ENCODE measurements at places on chromosomes 6 and 20.

DNA sequence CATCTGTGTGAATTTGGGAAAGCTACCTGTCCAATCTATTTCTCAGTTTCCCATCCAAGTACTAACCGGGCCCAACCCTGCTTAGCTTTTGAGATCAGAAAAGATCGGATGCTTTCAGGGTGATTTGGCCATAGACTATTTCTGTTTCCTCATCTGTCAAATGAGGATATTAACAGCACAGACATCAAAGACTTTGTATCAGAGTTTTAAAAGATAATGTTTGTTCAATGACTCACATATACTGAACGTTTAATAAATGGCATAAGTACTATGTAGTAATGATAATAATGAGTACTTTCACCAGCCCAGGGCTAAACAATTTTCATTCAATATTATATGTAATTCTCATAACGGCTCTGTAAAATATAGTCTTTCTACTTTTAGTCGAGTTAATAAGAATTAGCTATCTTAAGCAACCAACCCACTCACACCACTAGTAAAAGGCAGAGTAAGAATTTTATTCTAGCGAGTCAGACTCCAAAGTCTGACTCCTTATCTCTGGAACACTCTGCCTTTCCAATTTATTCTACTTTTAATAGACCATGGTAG is 216.5 kb downstream of the ARHGAP18 start:
- no peak for DNase-seq

GRCh38 chr6:3575166-3575565 is 118.3 kb upstream of the SLC22A23 start:
- no peak for DNase-seq

DNA sequence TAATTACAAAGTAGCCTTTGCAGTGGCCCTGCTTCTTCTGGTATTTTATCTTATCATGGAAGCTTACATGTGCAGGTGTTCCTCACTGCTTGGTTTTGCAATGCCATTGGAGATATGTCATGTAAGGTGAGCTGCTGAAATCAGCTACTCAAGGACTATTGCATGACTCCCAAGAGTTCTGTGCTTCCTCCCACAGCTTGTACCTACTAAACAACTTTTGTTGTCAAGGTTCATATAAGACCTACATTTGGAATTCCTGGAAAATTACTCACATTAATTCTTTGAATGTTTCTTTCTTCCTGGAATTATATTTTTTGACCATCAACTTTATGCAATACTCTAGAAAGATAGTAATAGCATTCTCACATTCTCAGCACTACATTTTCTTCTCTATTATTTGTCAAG is 427.5 kb upstream of the HSF2 start:
- no peak for DNase-seq

DNA sequence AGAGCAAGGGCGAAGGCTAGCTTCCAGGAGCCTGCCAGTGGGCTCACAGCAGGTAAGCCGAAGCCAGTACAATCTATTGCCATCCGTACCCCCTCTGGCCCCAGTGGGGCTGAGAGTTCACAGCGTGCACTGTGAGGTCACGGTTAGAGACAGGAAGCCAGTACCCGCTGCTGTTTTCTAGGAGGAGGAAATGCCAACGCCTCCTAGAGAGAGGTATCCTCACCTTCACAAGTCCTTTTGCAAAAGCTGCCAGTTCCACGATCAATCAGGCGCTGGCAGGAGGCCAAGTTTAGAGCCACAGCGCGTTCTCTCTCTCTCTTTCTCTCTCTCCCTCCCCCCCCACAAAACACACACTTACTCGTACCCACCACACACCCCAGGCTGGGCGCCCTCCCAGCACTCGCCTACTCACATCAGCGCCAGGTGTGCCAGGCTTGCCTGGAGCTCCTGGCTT is 22.5 kb downstream of the COL9A1 start:
- DNase-seq = no peak

GRCh38 chr20:53718142-53719021 is 124.7 kb upstream of the ZNF217 start:
- no peak for DNase-seq

GRCh38 chr20:38875175-38875993 is 50.8 kb upstream of the FAM83D start:
- peak; percentile 21 for DNase-seq

- DNase-seq = no peak
Observed at GRCh38 chr6:136483906-136484305, 66.3 kb downstream of the MAP7 start.

- DNase-seq = no peak
Observed at GRCh38 chr20:889106-889505, 27.0 kb downstream of the ANGPT4 start.

- no peak for DNase-seq
Observed at GRCh38 chr20:20212675-20213096, 155.2 kb upstream of the INSM1 start.

DNA sequence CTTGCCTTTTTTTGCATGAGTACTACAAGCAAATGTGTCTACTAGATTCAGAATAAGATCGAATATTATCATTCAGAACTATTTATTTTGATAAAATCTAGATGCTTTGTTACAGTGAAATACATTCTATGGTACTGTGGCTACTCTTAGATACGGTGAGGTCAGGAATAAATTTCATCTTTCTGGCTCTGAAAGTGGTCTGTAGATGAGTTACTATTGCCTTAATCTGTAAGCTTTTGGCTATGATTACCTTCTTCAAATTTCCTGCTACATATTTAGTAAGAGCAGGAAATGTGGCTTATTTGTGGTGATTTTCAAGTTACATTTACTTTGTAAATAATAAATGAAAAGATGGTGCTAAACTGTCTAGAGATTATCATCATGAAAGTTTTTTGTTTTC is 50.0 kb downstream of the SCAF8 start:
- no peak for DNase-seq
